Stimulated activated CD8-positive, alpha-beta memory T cell treated with anti-CD3 and anti-CD28 coated beads, Interleukin-2, amount 100 ng/mL, for 1 hour (primary cell): ENCODE measurements at places on chromosomes 6 and 20.

GRCh38 chr20:62138912-62139311, 4.3 kb downstream of the PSMA7 start:
- no peak for DNase-seq

GRCh38 chr6:111614833-111615582, 9.3 kb upstream of the TRAF3IP2 start:
- no peak for DNase-seq

- DNase-seq, result no peak
Measured at GRCh38 chr6:170036916-170037315, 254.0 kb downstream of the DLL1 start.

DNA sequence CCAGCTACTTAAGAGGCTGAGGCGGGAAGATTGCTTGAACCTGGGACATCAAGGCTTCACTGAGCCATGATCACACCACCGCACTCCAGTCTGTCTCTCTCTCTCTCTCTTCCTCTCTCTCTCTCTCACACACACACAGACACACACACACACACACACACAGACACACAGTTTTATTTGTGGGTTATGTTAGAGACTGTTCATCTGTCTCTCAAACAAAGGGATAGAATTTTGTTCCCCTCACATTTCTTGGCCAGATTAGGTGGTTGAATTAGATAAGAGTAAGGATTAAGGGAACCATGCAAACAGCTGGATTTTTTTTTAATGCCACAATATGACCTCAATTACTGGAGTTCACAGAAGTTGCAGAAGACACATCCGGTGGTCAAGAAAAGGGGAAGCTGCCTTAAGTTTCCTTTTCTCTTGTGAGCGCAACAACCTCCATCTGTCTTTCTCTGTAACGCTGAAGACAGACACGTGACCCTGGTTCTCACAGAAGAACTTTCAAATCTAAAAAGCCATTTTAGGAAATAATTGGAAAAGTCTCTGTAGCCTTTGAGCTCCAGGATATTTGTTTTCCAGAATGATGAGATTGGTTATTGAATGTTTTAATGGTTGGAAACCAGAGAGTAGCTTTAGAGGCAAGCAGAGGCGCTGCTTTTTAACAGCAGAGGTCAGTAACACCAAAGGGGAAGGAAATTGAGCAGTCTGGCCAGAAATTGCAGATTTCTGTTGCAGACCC, 32.9 kb upstream of the LGSN start:
- DNase-seq, result no peak

DNA sequence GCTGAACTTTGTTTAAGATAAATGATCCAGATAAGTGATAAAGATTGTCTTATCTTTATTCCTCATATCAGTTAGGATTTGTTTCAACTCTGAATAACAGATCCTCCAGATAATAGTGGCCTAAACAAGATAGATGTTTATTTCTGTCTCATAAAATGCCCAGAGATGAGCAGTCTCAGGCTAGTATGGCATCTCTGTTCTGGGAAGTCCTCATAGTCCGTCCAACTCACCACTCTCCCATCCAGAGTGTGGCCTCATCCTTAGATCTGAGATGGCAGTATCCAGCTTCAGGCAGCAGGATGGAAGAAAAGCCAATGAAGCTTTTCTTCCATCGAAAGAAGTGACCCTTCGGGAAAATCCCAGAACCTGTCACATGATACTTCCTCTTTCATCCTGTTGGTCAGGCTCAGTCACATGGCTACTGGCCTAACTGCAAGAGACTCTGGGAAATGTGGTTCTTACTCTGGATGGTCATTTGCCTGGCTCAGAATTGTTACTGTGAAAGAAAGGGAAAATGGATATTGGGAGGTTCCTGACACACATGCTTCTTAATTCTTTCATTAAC, 29.4 kb upstream of the TAGAP start:
- no peak for DNase-seq

GRCh38 chr6:13635948-13636658, 21.0 kb downstream of the NOL7 start:
- DNase-seq, result no peak

GRCh38 chr6:79413562-79414002, 123.6 kb downstream of the LCA5 start:
- DNase-seq, result no peak

GRCh38 chr6:10451394-10451793, 36.5 kb upstream of the TFAP2A start:
- no peak for DNase-seq

DNA sequence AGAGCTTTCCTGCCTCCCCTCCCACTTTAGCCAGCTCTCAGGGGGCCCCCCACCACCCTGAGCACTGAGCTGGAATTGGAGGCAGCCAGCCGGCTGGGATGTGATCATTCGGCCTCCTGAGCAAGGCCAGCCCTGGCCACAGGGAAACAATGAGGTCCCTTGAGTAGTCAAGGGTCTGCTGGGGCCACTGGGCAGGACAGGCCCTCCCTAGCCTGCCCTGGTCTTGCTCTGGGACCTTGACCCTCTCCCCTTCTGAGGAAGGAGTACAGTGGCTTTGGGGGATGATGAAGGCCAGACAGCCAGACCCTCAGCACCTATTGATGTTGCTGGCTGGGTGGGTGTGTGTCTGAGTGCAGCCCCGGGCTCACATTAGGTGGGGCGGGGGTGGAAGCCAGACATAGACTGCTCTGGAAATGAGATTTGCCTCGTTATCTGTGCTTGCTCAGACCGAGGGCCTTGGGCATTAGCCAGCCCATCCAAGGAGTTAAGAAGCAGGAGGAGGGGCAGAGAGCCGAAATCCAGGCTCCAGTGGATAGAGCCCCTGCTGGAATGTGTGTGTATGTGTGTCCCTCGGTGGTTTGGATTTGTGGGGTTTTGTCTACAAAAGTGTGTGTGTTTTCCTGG, 21.3 kb downstream of the CD40 start:
- no peak for DNase-seq

GRCh38 chr20:59210186-59210585, 46.6 kb downstream of the ZNF831 start:
- no peak for DNase-seq
